ENCODE measurements at places on chromosomes 4 and X.
A peak's percentile ranks its signal among the peaks of the same experiment; 100 is the strongest.

- DNase-seq, result no peak
Measured at GRCh38 chr4:45946699-45947098, 177.2 kb downstream of the GABRG1 start.

DNA sequence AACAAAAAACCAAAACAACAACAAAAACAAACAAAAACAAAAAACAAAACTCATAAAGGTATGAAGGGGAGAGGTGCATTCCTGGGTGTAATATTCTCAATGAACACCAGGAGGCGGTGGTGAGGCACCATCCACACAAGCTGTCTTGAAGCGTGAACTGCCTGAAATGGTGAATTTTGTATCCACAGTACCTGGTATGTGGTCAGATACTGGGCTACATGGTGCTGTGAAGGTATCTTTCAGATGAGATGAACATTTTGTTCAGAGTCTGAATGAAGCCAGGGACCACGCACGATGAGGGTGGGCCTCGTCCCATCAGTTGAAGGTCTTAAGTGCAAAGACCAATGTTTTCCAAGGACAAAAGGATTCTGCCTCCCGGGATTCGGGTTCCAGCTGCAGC, 58.5 kb downstream of the ASMT start:
- DNase-seq, result no peak

DNA sequence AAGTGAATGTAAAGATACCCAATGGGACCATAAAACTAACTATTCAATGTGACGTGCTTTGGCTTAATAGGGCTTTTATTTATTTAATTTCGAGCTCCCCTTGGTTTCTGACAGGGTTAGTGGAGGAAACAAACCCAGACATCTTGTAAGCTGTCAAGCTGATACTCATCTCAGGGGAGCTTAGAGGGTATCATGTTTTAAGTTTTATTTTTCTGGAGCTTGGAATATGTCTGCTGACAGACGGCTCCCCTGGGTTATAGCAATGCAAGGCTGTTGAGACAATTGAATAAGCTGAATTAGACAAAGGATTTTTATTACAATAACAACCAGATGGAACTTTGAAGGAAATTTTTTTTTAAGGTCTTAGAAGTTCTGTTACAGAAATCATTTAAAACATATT, 456.5 kb downstream of the IL1RAPL1 start:
- no peak for DNase-seq

- no peak for DNase-seq
Measured at GRCh38 chr4:138204507-138204906, 37.6 kb downstream of the SLC7A11 start.

GRCh38 chrX:39367416-39367815, 566.2 kb downstream of the MID1IP1 start:
- no peak for DNase-seq

GRCh38 chr4:40628888-40629287, 776 bp downstream of the RBM47 start:
- no peak for DNase-seq

GRCh38 chrX:75649829-75650228, 127.0 kb upstream of the ZDHHC15 start:
- no peak for DNase-seq

DNA sequence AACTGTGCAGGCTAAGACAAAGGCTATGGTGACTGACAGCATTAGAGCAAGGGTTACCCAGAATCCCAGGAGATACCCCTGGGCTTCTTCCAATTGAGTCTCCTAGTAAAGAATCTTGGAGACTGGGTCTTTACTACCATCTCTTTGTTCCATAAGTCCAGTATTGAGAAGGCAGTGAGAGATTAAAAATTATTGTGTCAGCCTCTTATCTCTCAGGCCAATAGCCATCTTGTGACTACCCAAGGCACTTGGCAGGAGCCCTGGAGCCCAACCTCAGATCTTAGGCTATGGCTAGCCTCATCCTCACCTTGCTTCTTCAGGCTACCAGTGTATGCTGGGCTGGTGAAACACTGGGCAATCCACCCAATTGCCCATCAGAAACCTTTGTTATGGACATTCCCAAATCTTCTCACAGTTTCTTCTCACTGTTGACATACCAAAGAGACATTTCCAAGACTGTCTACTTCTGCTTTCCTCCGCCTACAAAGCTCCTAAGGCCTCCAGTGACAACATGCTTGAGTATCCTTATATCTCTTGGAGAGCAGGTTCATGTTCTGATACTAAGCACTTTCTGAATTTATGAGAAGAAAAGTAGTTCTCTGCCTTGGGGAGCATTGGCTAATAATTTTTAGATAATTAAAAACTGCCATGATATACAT, 76.3 kb upstream of the STIM2 start:
- DNase-seq, result no peak

DNA sequence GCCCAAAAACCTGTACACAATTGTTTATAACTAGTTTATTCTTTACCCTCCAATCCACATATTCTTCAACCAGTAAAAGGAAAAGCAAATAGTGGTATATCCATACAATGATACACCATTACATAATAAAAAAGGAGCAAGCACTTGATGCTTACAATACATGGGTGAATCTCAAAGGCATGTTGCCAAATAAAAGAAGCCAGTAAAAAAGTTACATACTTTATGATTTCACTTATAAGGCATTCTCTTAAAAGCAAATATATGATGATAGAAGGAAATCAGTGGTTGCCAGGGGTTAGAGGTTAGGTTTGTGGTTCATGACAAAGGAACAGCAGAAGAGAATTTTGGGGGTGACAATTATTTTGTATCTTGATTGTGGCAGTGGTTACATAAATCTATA, 896.1 kb upstream of the LCORL start:
- DNase-seq, result no peak

DNA sequence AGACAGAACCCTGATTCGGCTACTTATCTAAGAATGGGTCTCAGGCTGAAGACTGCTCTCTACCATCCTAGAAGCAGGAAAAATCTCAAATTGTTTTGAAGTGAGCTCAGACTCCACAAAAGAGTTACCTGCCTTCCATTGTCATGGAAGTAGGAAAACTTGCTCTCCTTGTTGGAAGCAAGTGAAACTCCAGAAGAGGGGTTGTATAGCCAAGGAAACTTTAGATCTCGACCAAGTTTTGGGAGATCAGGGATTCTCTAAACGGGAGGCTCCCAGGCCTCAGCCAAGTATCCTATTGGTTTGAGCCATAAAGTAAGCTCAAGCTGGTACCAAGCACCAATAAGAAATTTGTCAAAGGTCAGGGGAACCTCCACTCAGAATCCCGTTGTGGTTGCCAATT, 9.2 kb upstream of the FHDC1 start:
- DNase-seq, result peak; percentile 63

DNA sequence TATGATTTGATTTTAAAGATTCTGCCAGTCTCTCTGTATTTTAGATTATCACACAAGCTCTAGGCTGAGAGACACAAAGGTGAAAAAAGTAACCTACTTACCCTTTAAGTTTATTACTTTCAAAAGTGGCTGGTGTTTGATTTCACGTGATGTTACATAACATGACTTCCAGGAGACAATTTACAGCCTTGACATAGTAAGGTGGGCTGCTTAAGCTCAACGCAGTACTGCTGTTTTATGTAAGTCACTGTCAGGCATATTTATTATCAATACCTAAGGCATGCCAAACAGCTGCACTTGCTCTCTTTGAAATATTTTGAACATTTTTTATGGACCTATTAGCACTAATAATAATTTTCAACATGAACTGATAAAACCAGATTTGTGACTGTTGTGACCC, 451.5 kb upstream of the FAM241A start:
- DNase-seq, result no peak

DNA sequence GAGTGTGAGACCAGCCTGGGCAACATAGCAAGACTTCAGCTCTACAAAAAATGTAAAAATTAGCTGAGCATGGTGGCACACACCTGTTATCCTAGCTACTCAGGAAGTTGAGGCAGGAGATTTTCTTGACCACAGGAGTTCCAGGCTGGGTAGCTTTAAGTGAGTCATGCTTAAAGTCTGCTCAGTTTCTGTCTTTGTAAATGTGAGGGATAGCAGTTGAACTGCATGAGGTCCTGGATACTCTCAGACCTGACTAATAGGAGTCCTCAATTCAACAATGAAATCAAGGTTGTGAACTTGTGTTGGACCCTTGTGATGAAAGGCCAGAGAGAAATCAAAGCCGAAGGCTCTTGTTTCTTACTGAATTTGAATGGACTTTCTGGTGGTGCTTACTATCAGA, 45.2 kb downstream of the STARD8 start:
- DNase-seq, result no peak

GRCh38 chr4:154534296-154534695, 15.9 kb downstream of the PLRG1 start:
- no peak for DNase-seq

GRCh38 chr4:8761824-8762205, 109.8 kb downstream of the HMX1 start:
- DNase-seq, result no peak

- no peak for DNase-seq
Measured at GRCh38 chr4:133647206-133647605, 498.1 kb downstream of the PCDH10 start.

DNA sequence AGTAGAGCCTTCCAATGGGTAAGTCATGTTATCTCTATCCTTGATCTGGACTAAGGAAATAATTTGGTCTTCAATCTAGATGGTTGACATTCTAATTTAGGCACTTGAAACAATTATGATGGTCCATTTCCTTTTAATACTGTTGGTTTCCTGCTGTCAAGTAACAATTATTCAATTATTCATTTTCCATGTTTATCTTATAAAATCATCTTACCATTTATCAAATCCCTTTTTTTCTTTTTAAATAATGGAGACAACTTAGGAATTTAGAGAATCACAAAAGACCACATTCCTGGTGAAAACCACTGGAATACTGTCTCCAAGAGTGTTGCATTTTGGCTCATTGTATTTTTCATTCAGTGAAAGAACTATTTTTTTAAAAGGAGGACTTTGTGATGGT, 148.7 kb upstream of the CTSO start:
- DNase-seq, result no peak

GRCh38 chr4:176492646-176493302, 173.0 kb downstream of the SPCS3 start:
- DNase-seq, result no peak

DNA sequence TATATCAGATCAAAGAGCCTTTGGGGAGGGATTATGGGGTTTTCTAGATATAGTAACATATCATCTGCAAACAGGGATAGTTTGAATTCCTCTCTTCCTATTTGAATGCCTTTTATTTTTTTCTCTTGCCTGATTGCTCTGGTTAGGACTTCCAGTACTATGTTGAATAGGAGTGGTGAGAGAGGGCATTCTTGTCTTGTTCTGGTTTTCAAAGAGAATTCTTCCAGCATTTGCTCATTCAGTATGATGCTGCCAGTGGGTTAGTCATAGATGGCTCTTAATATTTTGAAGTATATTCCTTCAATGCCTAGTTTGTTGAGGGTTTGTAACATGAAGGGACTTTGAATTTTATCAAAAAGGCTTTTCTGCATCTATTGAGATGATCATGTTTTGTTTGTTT, 25.6 kb upstream of the ABCB7 start:
- DNase-seq, result no peak

- no peak for DNase-seq
Measured at GRCh38 chr4:47109379-47109778, 78.0 kb downstream of the GABRB1 start.

- no peak for DNase-seq
Measured at GRCh38 chr4:88734403-88734949, 36.8 kb upstream of the NAP1L5 start.

Measured in iPS DF 19.7 (cell line).